ENCODE measurements at places on chromosomes 2 and 18. TPM values are rescaled to one million over a fixed set of nuclear protein-coding genes. Genes with fewer than 3 reads are reported as not detected.

Gene FAM117B
- total RNA-seq: 8.4 TPM

Gene UPP2
- total RNA-seq: not detected

DNA sequence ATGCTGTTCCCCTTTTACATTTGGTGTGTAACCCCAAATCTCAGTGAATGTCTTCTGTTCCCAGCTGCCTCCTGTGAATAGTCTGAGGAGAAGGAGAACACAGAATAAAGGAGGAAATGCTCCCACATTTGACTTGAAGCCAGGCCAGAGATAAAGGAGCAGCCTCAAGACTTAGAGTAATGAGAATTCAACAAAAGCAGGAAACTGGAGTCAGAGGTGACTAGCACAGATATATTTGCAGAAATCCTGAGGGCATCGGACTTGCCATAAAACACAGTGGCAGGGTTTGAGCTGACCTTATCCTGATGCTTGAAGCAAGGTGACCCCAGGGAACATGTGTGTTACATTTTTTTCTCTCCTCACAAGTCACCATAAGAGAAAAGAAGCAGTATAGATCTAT is 291.4 kb upstream of the RND3 start:
- DNase-seq: no peak

GRCh38 chr2:28463893-28464292 is 32.0 kb upstream of the PLB1 start:
- no peak for DNase-seq

GRCh38 chr2:106105151-106105922 is 88.8 kb downstream of the UXS1 start:
- DNase-seq: no peak

- DNase-seq: no peak
These were observed 74.2 kb downstream of the NCAPH start for GRCh38 chr2:96409820-96410164.

- no peak for DNase-seq
These were observed 20.0 kb upstream of the SERPINB3 start for GRCh38 chr18:63681449-63682340.

DNA sequence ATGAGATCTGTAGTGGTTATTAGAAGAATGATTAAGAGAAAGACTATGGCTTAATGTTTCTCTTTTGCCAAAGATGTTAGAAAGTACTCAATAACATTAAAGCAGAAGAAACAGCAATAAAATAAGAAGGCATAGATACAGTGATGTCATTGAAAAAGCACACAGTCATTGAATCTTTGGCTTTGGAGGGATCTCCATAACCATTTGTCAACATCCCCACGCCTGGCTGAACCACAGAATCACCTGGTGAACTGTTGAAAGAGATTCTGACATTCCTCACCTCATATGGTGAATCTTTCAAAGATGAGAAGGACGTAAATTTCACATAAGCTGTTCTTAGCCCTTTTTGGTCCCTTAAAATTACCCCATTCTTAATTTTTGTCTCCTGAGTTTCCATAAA is 324.6 kb upstream of the NRP2 start:
- no peak for DNase-seq

DNA sequence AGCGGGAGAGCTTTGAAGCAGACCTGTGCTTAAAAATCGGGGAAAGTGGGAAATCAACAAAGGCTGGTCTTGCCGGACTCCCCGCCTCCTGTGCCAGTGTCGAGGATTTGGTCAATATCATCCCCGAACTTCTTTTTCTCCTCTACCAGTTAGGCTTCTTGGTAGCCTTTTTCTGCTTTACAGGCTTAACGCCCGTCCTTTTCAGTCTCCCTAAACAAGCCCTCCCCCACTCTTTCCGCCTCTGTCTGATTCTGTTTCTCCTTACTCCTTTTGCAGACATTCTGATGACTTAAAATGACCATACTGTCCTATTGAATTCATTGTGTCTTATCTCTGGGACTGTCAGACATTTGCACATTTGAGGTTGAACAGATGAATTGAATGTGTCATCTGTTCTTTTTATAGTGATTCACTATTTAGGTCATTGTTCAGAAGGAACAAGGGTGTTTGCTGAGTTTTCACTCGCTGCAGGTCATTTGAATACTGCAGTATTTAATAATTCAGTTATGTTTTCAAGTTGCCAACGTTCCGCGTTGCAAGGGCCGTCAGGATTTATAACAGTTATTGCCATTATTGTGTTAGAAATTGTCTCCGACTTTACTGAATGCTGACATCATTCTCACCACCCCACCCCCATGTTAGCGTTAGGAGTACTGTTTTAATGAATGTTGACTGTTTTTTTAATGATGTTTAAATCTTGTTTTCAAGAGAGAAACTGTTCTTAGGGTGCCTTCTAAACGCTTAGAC is 1.1 kb downstream of the ITGAV start:
- DNase-seq: no peak

DNA sequence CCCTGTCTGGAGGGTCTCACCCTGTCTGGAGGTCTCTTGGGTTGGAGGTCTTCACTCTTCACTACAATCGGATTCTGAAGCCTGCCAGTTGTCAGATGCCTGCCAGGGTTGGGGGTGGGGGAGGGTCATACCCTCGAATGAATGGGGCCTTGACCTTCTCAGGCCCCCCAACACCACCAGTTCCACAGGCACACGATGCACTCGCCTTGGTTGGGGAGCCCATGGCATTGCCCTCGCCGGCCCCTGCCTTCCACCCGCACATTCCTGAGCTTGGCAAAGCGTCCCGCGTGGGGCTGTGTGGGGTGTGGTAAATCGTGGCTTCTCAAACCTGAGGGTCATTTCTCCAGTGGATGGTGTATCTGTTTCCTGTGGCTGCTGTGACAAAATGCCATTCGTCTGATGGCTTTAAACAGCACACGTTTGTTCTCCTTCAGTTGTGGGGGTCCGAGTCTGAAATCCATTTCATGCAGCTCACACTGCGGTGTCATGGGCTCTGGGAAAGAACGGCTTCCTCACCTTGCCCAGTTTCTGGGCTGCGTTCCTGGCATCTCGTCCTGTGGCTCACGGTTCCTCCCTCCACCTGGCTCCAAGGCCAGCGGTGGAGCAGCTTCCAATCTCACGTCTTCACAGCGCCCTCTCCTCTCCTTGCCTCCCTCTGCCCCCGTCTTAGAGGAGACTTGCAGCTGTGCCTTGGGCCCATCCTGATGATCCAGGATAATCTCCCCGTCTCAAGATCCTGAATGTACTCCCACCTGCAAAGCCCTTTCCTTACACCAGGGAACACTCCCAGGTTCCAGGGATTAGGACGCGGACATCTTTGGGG is 38.0 kb upstream of the HPCAL1 start:
- DNase-seq: peak; percentile 9

GRCh38 chr2:92073036-92073814 is 2798.0 kb upstream of the TEKT4 start:
- peak; percentile 36 for DNase-seq

- DNase-seq: peak; percentile 63
These were observed 43.2 kb downstream of the IL1R2 start for GRCh38 chr2:102034683-102035548.

DNA sequence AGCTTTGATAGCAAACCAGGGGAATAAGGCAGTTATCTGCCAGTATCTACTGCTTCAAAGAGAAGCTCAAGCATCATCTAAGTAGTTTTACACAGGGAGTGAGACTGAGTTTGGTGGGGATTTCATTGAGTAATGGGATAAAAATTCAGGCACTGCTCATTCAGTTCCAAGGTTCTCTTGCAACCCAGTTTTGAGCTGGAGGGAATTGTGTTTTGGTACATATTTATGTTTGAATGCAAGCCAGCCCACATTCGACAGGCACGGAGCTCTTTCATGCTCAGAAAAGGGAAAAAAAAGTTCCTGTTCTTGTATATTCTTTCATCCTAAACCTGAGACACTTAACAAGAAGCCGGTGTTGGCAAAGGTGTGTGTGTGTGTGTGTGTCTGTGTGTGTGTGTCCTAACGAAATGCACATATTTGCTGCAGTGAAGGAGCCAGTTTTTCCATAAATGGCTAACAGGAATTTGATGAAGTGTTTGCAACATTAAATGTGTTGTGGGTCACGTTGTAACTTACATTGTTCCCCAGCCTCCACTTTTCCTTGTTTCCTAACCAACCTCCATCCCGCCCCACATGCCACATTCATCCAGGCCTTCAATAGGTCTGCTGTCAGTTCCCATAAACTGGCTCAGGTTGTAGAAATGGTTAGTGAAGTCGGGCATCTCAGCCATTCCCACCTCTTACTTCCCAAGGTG is 311.1 kb downstream of the TXNL1 start:
- DNase-seq: no peak

DNA sequence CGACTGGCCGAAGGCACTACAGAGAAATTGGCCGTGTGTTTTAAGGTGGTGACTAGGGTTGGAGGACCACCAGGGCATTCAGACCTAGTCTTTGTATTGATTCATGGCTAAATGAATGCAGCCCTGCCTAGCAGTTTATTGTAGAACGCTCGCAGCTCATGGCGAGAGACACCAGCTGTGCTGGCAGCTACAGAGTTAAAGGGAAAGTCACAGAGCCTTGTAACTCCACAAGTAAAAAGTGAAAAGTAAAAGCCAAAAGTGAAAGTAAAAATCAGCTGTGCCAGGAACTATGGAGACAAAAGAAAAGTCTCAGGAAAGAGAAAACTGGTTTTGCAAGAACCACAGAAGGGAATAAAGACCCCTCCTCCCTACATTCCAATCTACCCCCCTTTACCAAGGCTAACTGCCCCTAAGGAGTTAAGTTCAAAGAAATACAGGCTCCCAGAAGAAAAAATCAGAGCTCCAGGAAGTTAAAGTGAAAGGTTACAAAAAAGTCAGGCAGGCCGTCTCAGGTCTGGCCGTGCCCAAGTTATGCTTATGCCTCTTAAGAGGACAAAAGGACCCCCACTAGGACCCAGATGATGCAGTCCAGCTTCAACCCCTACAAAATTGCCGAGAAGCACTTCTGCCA is 46.4 kb upstream of the SELENOI start:
- DNase-seq: no peak

All from aorta (tissue), 5 donors.